ENCODE measurements at places on chromosomes 1 and 21. TPM values are rescaled to one million over a fixed set of nuclear protein-coding genes. Genes with fewer than 3 reads are reported as not detected.

SYCP1 gene
- total RNA-seq = not detected

FCRL5 gene
- total RNA-seq = not detected

MR1 gene
- 6.6 TPM for total RNA-seq

TSPEAR gene
- not detected for total RNA-seq

SELENBP1 gene
- total RNA-seq = 6.2 TPM
